ENCODE measurements at places on chromosomes 6 and 20.
A peak's percentile ranks its signal among the peaks of the same experiment; 100 is the strongest.

DNA sequence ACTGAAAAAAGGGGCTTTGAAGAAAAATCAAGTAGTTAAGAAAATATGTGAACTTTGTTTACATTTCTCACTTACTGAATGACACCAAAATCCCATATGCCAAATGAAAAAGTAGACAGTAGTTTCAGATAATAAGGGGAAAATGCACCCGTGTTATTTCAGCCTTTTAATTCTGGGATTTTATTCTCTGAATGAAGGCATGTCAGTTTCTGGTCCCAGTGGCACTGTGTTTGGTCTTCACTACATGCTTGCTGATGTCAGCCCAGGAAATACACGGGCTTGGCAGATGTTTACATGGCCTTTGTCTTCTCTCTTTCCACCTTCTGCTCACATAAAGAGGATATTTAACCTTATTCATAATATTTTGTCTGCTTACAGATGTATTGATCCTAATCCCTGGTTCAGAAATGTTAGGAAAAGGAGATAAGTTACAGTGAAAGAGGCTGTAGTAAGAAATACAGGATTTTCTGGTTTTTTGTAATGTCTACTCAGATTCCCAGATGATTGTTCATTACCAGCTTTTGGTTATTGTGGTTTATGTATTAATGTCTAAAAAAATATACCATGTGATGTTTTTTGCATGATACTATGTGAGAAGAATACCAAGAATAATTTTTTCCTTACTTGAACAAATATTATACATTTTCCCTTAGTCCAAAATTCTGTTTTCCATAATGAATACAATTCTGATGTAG, 27.7 kb downstream of the DSE start:
- no peak for DNase-seq

DNA sequence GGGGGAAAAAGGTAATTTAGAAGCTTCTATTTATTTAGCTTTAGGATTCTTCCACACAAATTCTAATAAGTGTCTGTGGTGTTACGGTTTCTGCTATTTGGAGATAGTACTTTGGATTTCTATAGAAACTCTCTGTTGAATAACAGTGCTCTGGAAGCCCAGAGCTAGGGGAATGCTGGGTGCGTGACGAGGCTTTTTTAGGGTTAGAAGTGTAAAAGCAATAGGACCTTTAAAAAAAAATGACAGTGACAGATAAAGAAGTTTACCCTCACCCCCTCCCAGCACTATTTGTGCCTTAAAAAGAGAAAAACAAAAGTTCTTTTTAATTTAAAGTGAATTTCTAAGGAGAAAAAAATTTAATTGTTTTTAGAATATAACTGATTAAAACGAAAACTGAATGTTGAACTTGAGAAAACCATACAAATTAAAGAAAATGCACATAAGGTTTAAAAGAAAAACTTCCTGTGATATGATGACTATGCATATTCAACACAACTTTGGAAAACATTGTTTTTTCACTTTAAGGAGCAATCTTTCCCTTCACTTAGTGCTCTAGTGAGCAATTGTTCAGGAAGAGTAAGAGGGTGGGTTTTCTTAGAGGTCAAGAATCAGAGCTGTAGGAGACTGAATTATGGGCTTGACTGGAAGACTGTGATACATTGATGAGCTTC, 89.6 kb upstream of the RIPOR2 start:
- DNase-seq = no peak

DNA sequence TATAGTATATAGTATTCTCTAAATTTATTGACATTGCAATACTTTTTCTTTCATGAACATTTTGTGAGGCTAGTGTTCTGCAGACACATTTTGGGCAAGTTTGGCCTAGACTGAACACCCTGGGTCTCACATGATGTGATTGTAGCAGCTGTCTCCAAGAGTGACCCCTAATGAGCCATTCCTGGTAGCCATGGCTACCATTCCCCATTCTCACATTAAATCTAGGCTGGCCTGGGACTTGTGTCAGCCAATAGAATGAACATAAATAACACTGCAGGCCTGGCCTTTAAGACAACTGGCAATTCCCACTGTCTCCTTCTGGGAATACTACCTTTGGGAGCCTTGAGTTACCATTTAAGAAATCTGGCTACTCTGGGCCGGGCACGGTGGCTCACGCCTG, 38.0 kb upstream of the TASP1 start:
- no peak for DNase-seq

GRCh38 chr20:4252005-4252404, 236.6 kb upstream of the RNF24 start:
- DNase-seq = no peak

DNA sequence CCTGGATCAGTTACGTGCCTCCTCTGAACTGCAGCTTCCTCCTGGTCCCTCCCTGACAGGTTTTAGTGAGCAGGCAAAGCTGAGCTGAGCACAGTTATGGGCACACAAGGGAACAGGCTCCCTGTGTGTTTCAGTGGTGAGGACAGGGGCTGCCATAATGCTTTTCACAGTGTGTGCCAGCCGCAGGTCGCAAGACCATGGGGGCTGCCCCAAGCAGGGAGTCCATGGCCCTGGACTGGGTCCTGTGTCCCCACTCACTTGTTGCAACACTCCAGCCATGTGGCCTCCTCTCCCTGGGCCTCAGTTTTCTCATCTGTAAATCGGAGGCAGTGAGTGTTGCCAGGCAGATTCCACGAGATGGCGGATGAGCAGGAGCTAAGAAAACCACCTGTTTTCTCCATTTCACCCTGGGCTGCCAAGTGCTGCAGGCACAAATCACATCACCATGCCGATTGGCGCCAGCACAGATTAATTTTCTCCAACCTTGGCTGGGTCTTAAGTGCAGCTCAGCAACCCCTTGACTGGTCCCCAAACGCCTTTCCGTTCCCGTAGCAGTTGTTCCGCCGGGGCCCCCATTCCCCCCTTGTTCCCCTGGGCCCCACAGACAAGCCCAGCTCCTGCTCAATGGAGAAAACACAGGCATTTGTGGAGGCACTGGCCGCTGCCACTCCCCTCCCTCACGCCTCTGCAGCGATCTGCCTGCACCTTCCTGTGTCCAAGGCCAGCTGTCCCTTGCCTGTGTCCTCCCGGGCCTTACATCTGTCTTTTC, 57.1 kb upstream of the NNAT start:
- no peak for DNase-seq

GRCh38 chr20:4457566-4458543, 263.9 kb upstream of the PRND start:
- DNase-seq = no peak

DNA sequence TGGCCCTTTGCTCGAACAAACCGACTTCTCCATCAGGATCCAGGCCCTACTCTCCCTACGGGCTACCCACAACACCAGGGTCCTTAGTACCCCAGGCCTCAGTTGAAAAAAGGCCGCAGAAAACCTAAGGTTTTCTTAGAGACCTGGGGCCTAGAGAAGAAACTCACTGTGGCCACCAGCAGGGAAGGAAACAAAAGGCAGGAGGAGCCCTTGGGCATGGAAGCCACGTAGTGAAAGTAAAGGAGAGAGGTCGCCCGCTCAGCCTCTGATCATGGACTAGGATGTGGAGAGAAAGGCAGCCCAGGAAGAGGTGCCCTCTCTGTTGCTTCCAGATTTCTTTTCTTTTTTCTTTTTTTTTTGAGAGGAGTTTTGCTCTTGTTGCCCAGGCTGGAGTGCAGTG, 31.5 kb downstream of the CPNE5 start:
- DNase-seq = no peak

- DNase-seq = no peak
These were observed at the start of gene TREM1 for GRCh38 chr6:41286544-41287346. TSS of gene TREM1 (minus strand) at chr6:41286682. CDS start at chr6:41286655, 27 bp downstream.

DNA sequence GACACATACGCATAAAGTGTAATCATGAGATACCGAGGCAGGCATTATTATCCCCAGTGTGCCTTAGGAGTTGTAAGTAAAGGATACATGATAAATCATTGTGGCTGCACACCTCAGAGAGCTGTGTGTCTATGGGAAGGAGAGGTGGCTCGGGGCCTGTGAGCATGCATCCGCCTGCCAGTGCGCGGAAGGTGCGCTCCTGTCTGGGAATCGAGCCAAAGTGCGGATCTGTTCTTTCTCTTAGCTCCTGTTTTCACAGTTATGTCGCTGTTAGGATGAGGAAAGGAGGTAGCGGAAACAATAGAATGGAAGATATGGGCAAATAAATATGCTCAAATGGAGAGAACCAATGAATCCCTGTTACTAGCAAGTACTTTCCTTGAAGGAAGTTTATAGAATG, 98.0 kb downstream of the ANKRD6 start:
- no peak for DNase-seq

DNA sequence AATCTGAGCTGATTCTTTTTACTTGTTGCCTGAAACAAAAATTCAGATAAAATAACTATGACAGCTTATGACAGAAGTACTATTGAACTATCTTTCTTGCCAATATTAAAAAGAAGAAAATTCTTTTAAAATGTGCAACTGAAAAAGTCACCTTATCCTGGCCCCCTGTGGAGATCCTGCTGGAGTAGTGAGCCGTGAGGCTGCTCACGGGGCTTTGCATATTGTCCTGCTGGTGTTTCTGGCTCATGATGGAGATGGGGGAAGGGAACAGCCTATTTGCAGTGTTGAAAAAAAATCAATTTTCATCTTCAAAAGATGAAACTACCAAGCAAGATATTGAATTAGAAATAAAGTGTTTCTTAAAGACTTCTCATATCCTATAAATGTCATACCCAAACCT, 216.0 kb downstream of the SAMD5 start:
- DNase-seq = no peak

DNA sequence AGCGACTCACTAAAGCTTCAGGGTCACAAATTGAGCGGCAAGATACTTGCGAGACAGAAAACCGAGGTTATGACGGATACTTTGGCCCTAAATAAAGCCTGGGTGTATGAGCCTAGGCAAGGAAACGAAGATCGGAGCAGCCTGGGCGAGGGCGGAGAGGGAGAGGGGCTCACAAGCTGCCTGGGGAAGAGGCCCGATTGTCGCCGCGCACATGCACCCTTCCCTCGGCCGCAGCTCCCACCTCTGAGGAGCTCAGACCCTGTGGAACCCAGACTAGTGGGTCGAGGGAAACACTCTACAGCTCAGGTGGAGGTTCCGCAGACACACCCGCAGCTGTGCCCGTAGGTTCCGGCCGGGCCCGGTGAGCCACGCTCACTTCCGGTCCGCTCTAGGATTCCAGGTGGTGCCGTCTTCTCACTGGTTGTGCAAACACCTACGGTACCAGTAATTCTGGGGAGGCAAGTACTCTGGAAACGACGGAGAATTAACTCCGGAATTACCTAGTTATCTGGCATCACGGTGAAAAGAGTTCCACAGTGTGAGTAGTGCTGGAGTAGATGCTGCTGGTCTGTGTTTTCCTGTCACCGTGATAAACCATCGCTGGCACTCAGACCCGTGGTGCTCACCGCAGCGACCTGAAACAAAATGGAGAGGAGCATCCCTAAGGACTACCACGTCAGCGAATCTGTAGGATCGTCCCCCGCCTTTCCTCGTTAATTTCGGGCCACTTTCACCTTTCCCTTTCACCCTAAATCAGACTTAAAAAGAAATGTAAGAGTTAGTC, 61.5 kb downstream of the GPX5 start:
- DNase-seq = peak; percentile 68

DNA sequence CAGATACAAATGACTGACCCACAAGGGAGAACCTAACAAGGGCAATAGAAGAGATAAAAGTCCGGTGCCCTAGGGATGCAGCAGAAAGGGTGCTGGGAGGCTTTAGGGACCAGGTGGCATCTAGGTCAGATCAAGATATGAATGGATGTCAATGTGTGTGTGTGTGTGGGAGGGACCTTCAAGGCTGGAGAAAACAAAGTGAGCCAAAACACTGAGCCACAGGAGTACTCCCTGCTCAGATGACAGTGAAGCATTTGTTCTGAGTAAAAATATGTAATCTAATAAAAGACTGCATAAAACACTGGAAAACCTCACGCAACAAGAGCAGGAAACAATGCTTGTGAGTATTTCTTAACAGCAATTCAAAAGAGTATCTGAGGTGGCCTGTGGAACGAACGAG, 28.2 kb downstream of the ZNF337 start:
- DNase-seq = no peak

DNA sequence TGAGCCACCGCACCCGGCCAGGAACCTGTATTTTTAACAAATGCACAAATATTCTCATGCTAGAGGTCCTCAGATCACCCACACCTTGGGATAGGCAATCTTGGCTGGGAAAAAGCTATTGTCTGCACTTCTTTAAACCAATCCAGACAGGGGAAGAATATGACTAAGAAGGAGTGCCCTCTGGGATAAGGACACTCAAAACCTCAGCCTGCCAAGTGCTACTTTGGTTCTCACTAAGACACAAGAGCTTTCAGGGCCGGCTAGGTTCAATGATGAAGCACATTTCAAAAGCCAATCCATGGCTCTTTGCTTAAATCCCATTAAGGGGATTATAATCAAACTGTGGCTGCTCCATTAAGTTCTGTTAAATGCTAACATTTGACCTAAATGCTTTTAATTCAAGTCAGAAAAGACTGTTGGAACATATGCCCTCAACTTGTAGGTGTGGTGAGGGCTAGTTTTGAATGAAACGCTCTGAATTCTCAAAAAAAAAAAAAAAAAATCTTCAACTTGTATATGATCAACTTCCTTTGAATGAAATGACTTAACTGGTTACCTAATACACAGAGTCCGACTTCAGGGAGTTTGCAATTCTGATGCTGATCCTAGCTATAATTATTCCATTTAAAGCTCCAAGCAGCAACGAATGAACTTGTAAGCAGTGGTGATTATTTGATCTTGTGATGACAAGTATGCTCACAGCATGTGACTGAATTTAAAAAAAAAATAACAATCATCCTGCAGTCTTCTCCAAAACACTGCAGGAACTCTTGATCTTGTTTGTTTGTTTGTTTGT, 56.6 kb downstream of the SLC23A2 start:
- DNase-seq = no peak

- no peak for DNase-seq
These were observed 75.9 kb downstream of the PLCG1 start for GRCh38 chr20:41213150-41213820.

DNA sequence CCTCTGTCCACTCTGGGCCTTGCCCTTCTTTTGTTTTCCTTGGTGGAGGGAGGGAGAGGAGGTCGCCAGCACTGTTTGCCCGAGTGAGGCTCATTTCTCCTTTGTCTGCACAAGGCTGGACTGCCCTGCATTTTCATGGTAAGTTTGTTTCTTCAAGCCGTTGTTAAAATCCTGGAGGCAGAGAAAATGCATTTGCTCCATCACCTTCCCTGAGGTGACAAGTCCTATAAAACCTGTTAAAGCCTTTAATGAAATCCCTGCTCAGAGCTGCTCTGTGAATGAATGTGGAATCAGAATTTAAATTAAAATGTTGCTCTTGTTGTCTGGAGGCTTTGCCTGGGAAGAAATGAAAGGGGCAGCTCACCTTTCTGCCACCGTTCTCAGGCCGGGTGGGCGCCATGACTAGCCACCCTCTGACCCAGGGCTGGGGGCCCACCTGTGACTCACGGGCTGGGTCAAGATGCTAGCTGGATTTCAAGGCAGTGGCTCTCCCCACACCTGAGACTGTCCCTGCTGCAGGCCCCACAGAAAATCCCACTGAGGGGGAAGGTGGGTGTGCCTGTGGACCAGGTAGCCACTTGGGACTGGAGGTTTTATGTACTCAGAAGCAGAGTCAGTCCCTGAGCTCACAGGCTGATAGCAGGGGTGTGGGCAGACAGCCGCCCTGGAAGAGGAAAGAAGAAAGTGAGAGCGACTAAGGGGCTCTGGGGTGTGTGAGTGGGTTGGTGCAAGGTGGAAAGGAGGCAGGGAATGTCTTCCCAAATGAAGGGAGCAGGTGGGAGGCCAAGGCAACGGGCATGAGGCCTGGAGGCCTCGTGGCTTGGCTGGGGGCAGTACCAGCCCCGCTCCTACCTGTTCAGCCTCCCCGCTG, 24.0 kb upstream of the MYT1 start:
- DNase-seq = peak; percentile 13

GRCh38 chr6:5365436-5366195, 104.3 kb downstream of the FARS2 start:
- no peak for DNase-seq

Data from activated naive CD4-positive, alpha-beta T cell treated with anti-CD3 and anti-CD28 coated beads, Interleukin-2, amount 10 ng/mL, durations not matched to agents 7 days and 5 days (primary cell).